ENCODE measurements at places on chromosomes 1 and 21.

- peak; percentile 96 for DNase-seq
These were observed 15.9 kb upstream of the ELOA start for GRCh38 chr1:23727362-23727811.

- peak; percentile 86 for DNase-seq
These were observed 32.0 kb downstream of the MAP7D1 start for GRCh38 chr1:36187800-36188593.

DNA sequence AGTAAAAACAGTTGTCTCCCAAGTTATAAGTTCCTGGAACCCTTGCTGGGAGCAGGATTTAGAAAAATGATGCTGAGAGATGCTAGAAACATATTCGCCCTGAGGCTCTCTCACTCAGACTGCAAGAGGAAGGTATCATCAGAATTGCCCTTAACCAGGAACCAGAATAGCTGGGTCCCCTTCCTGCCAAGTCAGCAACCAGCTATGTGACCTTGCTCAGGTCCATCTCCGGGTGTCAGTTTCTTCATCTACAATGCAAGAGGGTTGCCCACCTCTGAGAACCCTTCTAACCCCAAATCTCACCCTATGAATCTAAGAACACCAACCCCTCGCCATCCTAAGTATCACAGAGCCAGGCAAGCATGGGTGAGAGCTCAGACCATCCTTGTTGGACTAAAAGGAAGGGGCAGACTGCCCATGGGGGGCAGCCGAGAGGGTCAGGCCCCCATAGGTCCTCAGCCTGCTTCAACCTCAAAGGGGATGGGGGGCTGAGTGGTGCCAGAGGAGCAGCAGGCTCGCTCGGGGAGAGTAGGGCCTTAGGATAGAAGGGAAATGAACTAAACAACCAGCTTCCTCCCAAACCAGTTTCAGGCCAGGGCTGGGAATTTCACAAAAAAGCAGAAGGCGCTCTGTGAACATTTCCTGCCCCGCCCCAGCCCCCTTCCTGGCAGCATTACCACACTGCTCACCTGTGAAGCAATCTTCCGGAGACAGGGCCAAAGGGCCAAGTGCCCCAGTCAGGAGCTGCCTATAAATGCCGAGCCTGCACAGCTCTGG, 390 bp upstream of the S100A9 start:
- DNase-seq = peak; percentile 98

DNA sequence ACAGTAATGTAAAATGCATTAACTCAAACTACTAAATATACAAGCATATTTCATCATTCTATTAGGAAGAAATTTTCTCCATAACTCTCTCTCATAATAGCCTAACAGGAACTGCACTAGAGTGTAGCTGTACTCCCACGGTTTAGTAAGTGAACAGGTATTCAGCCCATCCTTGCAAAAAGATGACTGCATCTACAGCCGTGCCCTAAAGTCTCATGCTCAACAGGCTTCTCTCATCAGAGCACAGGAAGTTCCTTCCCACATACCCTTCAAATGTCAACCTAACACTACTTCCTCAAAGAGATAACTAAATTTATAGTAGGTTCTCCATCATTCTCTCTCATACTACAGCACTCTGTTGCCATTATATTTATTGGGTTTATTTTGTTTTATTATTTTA, 251.6 kb downstream of the AKT3 start:
- peak; percentile 87 for DNase-seq

GRCh38 chr1:103945774-103946173, 196.1 kb downstream of the AMY1C start:
- DNase-seq = no peak

DNA sequence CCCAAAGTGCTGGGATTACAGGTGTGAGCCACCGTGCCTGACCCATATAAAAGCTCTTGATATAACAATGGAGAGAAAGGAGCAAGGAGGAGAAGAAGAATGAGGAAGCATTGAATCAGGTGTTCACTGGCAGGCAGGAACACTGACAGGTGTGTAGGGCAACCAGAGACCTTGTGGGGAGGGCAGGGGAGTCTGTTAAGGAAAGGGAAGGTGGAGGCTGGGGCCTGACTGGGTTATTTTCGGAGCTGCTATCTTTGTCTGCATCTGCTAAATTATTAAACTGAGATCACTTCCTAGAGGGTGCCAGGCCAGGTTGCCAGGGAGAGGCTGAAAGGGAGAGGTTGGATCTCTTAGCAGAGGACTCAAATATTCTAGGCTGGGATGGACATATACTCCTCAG, 6.8 kb upstream of the TRNP1 start:
- DNase-seq = no peak

GRCh38 chr21:16587141-16587581, 857.4 kb downstream of the USP25 start:
- DNase-seq = no peak

DNA sequence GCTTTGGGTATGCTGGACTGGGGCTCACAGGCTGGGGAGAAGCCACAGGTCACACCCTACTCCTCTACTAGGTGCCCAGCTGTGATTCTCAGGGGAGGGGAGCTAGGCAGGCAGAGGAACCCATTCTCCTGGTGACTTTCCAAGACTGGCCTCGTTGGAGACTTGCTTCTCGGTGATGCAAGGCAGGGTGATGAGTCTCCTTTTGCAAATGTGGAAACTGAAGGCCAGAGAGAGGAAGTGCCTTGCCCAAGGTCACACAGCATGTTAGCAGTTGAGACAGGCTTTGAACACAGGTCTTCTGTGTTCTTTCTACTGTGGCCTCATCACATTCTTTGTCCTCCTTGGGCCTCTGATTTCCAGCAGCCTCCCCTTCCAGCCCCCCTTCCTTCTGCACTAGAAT, 20.5 kb upstream of the C1QA start:
- DNase-seq = peak; percentile 68

DNA sequence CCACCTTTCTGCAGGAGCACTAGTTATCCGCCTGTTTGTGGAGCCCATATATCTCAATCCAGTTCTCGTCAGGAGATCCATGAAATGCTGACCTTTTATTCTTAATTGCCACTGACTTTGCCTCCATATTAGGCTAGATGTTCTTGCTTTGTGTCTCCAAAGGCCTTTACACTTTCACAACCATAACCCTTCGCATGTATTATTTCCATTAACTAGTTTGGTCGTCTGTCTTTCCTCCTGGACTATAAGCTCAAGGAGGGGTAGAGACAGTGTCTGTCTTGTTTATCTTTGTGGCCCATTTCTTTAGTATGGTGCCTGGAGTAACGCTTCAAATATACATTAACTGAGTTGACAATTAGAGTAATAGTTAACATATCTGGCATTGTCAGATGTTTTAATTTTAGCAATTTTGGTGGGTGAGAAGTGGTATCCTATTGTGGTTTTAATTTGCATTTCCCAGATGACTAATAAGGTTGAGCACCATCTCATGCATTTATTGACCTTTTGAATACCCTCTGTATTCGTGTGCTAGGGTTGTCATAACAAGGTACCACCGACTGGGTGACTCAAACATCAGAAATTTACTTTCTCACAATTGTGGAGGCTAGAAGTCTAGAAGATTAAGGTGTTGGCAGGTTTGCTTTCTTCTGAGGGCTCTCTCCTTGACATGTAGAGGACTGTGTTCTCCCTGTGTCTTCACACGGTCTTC, 21.7 kb upstream of the IL12RB2 start:
- no peak for DNase-seq

DNA sequence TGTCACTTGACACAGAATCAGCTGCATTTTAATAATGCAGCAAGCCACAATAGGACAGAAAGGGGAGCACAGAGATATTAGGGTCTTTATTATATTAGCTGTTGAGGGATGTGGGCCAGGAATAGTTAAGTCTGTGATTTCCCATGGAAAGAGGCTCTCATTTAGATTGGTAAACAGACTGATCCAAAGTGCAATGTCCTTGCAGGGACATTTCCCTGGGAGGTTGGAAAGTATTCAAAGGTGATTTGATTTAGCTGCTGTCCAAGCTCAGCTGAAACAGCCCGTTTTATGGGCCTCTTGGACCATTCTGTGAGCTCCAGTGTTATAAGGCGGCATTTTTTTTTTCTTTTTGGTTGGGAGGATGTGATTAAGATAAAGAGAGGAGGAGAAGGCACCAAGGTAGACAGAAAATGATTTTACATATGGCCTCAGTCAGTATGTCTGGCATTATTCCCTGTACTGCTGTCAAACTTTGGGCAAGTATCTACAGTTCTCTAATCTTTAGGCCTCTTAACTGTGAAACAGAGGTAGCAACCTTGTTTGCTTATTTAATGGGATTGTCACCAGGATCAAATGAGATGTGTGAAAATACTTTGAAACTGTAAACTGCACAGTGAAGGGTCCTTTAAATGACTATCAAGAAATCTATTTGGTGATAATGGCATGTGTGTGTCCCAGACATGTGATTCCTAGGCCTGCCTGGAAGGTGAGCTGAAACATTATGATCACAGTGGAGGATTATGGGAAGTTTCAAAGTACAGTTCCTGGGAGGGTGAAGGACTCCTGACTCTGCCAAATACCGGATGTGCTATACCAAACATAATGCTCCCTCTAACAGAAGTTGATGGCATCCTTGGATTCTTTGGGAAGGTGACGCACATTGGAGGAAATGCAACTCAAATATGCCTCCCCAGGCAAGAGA, 62.2 kb downstream of the NOS1AP start:
- no peak for DNase-seq

- no peak for DNase-seq
These were observed 258.3 kb downstream of the SRGAP2C start for GRCh38 chr1:121443001-121443540.

- DNase-seq = peak; percentile 1
These were observed 51.0 kb downstream of the SCP2 start for GRCh38 chr1:52978045-52978444.

DNA sequence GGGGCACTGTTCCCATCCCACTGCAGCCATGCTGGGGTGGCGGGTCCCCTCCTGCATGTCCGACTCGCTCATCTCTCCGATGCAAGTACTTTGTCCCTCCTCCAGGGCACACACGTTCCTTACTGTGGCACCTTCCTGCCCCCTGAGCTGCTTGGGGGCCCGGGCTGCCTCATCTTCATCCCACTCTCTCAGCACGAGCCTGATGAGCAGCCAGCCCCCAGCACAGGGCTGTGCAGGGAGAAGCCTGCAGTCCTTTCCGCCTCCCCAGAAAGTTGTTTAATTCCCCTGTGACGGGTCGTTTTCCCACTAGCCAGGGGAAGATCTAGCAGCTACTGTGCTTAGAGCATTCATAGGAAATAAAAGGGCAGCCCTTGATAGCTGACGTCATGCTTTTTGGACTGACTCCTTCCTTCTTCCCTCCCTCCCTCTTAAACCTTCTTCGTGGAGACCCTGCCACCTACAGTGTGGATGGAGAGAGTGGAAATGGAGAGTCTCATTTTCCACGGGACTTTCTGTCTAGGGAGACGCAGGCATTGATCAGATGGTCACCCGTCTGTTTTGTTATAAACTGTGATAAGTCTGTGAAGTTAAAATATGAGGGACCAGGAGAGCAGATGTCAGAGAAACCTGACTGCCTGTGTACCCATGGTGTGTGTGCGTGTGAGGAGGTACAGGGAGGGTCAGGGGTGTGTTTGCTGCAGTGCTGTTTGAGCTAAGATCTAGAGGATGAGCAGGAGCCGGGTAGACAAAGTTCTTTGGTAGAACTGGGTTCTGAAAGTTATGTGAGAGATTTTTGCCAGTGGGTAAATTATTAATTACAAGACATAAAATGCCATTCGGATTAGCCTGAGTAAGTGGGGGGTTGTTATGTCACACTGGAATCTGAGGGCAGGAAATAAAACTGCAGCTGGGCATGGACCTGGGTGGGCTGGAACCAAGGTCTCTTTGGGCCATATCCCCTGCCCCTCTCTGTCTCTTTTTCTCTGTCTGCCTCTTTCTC, 34.3 kb downstream of the GPR137B start:
- DNase-seq = no peak

- DNase-seq = peak; percentile 34
These were observed 21.1 kb downstream of the CLDN8 start for GRCh38 chr21:30194701-30195299.
